ENCODE measurements at places on chromosomes 13 and 19. TPM values are rescaled to one million over a fixed set of nuclear protein-coding genes. Genes with fewer than 3 reads are reported as not detected.
A peak's percentile ranks its signal among the peaks of the same experiment; 100 is the strongest.

ATP1A3 gene
- 1.2 TPM for total RNA-seq

AXL gene
- 0.70 TPM for total RNA-seq

ETV2 gene
- 1.1 TPM for total RNA-seq

IGFL2 gene
- total RNA-seq, result 0.40 TPM

SIGLEC5 gene
- not detected for total RNA-seq

CGB8 gene
- not detected for total RNA-seq

ATP4A gene
- total RNA-seq, result not detected

BORA gene
- 18.1 TPM for total RNA-seq

CEACAM5 gene
- total RNA-seq, result not detected

FCAR gene
- total RNA-seq, result not detected

OLFM2 gene
- 0.88 TPM for total RNA-seq

RNF225 gene
- total RNA-seq, result 1.1 TPM

DNA sequence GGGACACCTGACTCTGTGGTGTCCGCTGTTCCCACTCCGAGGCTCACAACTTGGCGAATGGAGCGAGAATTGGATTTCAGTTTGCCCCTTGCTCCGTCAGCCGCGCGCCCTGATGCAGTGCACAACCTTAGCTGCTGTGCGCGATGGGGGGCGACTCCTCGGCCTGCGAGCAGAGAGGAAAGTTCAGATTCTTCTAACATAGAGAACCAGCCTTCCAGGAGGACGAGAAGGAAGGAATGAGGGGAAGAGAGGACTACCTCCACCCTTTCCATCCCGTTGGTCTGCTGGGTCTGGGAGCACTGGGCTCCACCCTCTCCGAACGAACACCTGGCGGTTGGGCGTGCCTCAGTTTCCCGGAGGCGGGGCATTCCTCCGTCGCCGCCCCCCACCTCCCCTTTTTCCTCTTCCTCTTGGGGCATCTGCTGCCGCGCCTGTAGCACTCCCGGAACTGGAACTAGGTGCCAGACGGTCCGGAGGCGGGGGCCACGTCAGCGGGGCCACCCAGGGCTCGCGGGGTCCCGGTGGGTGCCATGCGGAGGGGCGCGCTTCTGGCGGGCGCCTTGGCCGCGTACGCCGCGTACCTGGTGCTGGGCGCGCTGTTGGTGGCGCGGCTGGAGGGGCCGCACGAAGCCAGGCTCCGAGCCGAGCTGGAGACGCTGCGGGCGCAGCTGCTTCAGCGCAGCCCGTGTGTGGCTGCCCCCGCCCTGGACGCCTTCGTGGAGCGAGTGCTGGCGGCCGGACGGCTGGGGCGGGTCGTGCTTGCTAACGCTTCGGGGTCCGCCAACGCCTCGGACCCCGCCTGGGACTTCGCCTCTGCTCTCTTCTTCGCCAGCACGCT, at the start of gene KCNK6:
Gene KCNK6 (plus strand): TSS at position 425 of the 838 bp plus-strand sequence. CDS start 106 bp downstream, at position 531.
- peak; percentile 89 for DNase-seq

- no peak for DNase-seq
Observed at GRCh38 chr19:43148233-43148632, 38.1 kb downstream of the PSG5 start.

DNA sequence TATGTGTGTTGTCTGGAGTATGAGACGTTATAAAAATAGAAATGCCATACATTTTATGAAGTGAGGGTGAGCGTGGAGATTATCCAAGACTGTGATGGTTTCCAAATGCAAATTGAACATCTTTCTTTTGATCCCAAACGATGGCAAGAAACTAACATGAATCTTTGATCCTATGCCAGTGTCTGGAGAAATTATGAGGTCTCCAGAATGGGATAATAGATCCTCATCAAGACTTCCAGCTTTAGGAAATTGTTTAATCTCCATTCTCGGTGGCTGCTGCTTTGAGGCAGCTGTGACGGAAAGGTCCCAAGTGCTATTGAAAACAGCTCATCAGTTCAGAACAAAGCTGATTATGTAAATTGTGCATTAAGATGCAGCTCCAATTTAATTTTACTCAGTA, 30.8 kb downstream of the CBY2 start:
- DNase-seq, result no peak

GRCh38 chr19:42512743-42513304, 15.5 kb downstream of the CEACAM1 start:
- DNase-seq, result no peak

DNA sequence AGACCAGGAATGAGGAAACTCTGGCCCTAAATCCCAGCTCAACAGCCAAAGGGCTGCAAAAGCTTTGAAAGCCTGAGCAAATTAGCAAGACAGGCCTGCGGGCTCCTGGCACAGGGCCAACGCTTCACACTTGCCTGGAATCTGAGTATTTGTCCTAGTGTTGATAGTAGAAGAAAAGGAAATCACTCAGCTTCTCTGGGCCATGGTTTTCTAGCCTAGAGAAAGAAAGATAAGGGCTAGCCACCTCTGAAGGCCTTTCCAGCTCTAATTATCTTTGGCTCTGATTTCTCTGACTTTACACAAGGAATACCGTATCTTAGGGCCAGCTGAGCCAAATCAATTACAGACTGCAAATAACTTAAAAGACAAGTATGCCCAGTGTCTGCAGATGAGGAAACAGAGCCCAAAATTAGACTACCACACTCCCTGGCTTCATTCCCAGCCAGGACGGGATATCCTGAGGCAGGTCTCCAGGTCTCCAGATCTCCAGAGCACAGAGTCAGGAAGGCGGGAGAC, 69.6 kb downstream of the STK24 start:
- no peak for DNase-seq

- DNase-seq, result no peak
Observed at GRCh38 chr19:33510462-33511194, 11.0 kb downstream of the PEPD start.

DNA sequence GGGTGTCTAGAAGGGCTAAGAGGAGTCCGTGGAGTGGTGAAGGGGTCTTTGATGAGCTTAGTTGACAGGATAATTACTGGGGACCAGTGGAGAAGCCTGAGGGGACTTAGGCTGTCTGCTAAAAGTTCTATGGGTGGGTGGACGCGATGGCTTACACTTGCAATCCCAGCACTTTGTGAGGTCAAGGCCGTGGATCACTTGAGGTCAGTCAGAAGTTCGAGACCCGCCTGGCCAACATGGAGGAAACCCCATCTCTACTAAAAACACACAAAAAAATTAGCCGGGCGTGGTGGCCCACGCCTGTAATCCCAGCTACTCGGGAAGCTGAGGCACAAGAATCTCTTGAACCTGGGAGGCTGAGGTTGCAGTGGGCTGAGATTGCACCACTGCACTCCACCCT, 2.8 kb upstream of the GSK3A start:
- no peak for DNase-seq

- no peak for DNase-seq
Observed at GRCh38 chr19:588741-589692, 664 bp upstream of the HCN2 start.

GRCh38 chr19:12785431-12786031, 5.8 kb upstream of the JUNB start:
- DNase-seq, result peak; percentile 71

DNA sequence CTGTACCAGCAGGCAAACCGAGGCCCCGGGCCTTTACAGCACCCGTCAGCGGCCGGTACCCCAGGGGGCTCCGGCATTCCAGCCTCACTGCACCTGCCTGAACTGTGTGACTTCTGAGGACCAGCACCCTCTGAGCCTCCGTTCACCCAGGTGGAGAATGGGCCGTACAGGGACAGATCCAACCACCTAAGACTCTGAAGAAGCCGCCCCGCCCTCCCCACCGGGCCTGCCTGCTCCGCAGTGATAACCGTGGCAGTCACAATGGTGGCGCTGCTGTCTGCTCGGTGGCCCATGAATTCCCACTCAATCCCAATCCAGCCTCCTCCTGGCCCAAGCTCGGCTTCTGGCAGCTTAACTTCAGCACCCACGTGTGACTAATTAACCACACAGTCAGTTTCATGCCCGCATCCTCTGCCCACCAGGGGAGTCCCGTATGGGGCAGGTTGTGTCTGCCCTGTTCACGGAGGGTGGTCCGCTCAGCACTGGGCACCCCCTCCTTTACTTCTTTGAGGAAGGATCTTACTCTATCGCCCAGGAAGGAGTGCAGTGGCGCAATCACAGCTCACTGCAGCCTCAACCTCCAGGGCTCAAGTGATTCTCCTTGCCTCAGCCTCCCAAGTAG, 3.4 kb downstream of the TCF3 start:
- no peak for DNase-seq

GRCh38 chr19:391207-391557, 17.8 kb downstream of the C2CD4C start:
- DNase-seq, result no peak

GRCh38 chr19:20607943-20608342, 42.4 kb upstream of the ZNF737 start:
- DNase-seq, result no peak

DNA sequence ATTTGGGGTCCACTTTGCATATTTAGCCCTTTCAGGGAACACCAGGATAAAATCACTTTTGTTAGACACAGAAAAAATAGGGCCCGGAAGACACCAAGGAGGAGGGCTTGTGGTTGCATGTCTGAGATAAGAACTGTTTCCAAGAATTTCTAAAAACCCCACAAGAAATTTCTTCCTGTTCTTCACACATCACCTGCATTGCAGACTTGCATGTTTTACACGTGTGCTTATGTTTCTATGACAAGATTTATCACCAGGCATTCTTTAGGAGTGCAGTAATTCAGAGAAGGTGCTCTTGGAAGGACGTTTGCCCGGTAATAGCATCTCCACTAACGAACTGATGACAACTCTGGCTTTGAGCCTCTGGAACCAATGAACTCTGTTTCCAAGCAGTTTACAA, 7.1 kb upstream of the ACTL9 start:
- peak; percentile 76 for DNase-seq

DNA sequence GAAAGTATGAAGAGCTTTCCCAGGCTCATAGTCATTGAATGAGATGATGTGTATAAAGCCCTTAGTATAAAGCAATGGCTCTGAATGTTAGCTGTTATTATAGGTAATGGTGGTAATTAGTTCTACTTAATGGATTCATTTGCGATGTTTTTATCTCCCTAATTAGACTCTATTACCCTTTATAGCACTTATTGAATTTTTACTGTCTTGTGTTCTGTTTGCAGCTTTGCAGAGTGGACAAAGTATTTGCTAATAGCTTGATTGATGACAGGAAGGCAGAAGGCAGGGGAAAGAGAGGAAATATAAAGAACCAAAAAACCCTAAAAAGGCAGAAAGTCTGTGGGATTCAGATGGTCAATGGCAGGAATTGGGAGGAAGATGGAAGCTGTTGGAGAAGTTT, 524.4 kb upstream of the SPRY2 start:
- no peak for DNase-seq

GRCh38 chr19:16587833-16588823, 15.9 kb upstream of the SLC35E1 start:
- DNase-seq, result peak; percentile 87

- DNase-seq, result peak; percentile 92
Observed at GRCh38 chr19:1045247-1045603, 5.3 kb downstream of the ABCA7 start.

- no peak for DNase-seq
Observed at GRCh38 chr19:8926341-8926740, 83.9 kb downstream of the MUC16 start.

- DNase-seq, result no peak
Observed at GRCh38 chr19:7533281-7533885, 2.1 kb upstream of the PNPLA6 start.

DNA sequence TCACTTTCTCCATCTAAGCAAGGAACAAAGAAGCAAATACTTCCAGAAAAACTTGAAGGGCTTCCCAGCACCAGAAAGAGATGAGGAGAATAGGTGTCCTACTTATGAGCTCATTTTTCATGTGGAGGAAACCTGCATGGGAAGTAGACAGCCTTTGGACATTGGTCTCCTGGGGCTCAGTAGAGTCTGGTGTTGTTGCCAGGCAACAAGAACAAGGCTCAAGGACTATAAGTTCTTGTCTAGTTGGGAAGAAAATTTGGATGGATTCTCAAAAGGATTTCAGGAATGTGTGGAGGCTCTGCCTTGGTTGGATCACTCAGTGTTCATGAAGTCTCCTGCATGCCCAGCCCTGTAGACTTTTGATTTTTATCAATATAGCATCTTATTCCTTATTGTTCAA, 84.5 kb downstream of the MBNL2 start:
- DNase-seq, result no peak

- no peak for DNase-seq
Observed at GRCh38 chr13:86572115-86572514, 772.9 kb upstream of the SLITRK6 start.

DNA sequence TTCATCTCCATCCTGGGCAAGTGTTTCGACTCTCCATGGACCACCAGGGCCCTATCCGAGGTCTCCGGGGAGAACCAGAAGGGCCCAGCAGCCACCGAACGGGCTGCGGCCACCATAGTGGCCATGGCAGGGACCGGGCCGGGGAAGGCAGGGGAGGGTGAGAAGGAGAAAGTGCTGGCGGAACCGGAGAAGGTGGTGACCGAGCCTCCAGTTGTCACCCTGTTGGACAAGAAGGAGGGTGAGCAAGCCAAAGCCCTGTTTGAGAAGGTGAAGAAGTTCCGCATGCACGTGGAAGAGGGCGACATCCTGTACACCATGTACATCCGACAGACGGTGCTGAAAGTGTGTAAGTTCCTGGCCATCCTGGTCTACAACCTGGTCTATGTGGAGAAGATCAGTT, 4.7 kb upstream of the MAP2K7 start:
- peak; percentile 54 for DNase-seq

DNA sequence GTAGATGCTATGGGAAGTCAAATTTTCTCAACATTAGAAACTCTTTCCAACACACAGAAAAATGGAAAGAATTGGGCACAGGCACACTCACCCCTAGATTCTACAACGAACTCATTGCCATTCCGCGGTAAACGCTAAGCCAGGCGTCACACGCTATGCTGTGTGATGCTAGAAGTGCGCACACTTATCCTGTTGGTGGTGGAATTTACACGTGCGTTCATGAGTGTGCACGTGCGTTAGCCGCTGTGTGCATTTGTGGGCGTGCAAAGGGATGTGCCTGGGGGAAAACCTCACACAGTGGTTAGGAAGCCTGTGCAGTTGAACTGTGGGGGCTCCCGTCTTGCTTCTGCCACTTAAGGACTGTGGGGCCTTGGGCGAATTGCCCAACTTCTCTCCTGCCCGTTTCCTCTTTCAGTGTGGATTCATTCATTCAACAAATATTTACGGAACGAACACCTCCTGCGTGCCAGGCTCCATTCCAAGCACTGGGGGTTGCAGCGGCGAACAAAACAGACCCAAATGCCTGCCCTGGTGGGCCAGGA, 7.7 kb downstream of the NFILZ start:
- no peak for DNase-seq

DNA sequence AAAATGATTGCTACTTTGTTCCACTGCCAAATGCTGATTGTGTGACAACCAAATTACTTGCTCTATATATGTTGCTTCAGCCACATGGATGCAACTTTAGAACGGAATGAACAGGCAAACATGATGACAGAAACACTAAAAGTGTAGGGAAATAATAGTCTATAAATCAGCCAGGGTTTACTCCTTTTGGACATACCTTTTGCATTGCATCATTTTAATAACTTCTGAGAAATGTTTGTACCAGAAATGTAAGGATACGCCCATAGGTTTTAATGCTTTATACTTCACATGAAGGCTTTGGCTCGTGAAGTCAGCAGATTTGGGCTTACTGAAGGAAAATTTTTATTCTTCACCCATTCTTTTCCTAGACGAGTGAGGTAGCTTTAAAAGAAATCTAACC, 141.0 kb downstream of the POSTN start:
- DNase-seq, result no peak

Data from activated CD4-positive, alpha-beta T cell treated with anti-CD3 and anti-CD28 coated beads, Interleukin-2, amount 10 ng/mL, durations not matched to agents 24 days and 14 days (primary cell).